ENCODE measurements at places on chromosomes 1 and 21. TPM values are rescaled to one million over a fixed set of nuclear protein-coding genes. Genes with fewer than 3 reads are reported as not detected.
A peak's percentile ranks its signal among the peaks of the same experiment; 100 is the strongest.

- no peak for DNase-seq
Measured at GRCh38 chr1:203516184-203516583, 22.2 kb downstream of the OPTC start.

- DNase-seq = no peak
Measured at GRCh38 chr1:43821471-43821870, 112.1 kb upstream of the ARTN start.

- DNase-seq = peak; percentile 23
Measured at GRCh38 chr21:39849014-39849655, 18.1 kb upstream of the PCP4 start.

EXO1 gene
- 1.2 TPM for total RNA-seq

DNA sequence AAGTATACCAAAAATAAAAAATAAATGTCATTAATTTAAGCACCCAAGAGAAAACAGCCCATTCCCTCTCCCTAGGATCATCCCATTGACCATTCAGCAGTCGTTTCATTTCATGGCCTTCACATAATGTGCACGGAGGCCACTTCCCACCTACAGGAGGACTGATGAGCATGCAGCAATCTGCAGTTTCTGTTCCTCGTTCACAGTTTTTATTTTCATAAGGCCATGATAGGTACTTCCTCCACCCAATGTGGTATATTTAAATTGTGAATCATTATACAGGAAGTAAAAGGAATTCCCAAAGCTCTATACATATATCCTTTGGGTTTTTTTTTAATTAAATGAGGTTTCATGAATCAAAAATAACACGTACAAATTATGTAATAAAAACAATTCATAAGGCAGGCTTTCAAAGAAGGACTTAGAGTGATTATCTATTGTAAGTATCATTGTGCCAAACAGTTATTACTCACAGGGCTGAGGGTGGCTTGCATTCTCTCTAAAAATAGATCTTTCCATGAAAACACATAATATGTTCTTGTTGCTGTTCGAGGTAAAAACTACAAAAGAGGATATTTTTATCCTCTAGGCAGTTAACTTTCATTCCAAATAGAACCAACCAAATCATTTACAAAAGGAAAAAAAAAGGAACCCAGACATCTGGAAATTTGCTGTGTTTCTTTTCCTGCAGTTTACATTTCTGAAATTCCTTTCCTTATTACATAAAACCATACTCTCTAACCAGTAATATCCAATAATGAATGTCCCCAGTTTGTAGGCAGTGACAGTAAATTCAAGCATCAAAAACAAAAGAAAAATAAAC is 27.5 kb upstream of the SLC44A3 start:
- DNase-seq = peak; percentile 61

- peak; percentile 50 for DNase-seq
Measured at GRCh38 chr21:41065539-41065938, 102.4 kb upstream of the BACE2 start.

DNA sequence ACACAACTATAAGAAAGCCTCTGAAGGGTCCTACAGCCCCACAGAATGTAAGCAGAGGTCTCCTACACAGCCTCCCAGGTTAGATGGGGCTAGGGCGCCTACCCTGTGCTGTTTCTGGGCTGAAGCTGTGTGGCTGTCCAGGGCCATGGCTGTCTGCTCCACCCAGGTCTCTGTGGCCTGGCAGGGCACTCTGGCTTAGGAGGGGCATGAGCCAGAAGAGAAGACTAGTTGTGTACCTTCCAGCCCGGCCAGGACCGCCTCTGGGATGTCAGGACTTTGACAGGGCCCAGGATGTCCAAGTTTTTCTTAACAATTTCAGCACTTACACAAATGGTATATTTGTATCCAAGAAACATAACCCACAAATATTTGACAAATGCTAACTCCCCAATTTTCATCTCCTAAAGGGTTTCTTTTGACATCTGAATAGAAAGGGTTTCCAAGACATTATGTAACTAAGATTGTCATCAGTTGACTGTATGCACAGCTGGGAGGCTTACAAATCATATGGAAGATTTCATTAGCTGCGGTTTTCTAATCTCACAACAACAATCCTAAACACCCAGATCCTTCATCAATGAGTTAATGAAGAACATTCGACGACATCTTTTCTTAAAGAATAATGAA is 80.5 kb downstream of the HSF2BP start:
- DNase-seq = no peak

NOTCH2 gene
- total RNA-seq = 166 TPM

GRCh38 chr1:174190691-174191199 is 31.4 kb downstream of the RABGAP1L start:
- no peak for DNase-seq

CFAP107 gene
- total RNA-seq = not detected

- no peak for DNase-seq
Measured at GRCh38 chr1:25522031-25522655, 21.3 kb upstream of the LDLRAP1 start.

IGSF9 gene
- 3.4 TPM for total RNA-seq

PCP4L1 gene
- total RNA-seq = 8.2 TPM

HTR1D gene
- total RNA-seq = 1.4 TPM

DNA sequence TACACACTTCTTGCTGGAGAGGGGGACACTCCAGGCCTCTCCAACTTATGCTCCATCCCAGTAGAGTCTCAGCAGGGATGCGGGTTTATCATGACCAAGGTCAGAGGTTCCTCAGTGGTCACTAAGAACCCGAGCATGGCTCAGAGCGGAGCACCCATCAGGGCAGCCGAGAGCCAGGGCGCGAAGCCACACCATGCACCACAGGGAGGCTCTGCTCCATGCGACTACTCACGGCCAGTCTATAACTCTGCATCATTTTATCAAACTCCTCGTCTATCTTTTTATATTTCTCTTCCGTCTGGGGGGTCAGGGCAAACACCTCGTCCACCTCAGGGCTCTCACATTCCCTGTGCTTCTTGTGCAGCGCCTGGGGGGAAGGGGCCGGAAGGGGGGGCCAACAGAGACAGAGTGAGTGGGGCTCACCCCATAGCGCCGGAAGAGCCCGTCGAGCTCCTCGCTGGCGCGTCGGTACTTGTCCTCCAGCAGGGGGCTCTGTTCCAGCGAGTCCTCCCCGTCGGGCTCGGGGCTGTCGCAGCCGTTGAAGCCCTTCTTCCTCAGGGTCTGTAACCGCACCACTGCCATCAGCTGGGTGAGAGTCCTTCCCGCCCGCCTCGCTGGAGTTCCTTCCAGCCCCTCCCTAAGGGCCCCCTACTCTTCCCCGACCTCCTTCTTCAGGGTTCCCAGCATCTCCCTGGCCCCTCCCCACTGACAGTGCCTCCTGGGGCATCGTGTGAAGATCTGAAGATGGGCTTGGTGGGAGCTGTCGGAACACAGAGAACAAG is 20.0 kb downstream of the MEF2D start:
- no peak for DNase-seq

- DNase-seq = no peak
Measured at GRCh38 chr1:107291987-107292386, 151.1 kb downstream of the NTNG1 start.

MIXL1 gene
- total RNA-seq = 1.4 TPM

DNA sequence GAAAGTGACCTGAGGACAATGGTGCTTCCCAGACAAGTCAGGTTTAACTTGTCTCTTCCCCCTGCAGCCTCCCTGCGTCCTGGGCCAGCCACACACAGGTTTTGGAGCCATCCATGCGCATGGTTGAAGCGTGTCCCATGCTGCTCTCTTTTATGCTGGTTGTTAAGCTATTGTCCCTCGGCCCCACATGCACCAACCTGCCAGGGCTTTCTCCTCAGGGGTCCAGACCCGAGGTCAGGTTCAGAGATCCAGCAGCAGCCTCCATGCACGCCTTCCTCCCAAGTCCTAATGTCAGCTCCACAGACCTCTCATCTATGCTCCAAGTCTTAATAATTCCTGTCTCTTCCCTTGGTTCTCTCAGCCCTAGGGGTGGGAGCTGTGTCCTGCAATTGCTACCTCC is 1.6 kb downstream of the ABCA4 start:
- no peak for DNase-seq

DNA sequence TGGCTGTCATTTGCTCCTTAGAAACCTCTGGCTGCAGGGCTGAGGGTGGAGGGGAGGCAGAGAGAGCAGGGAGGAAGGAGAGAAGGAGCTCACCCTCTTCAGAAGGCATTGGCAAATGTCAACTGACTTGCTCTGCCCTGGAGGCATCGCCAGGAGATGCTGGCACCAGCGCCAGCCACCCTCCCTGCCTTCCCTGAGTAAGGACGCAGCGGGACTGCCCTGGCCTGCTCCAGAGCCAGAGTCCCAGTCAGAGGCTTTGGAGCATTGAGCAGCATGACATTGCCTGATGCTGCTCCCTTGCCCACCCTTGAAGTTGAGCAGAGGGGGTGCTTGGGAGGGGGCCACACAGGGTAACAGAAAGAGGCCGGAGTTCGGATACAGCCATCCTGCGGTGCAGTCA is 62.3 kb downstream of the DISP3 start:
- no peak for DNase-seq

DMBX1 gene
- total RNA-seq = 1.4 TPM

HOOK1 gene
- 6.3 TPM for total RNA-seq

C1orf141 gene
- 2.6 TPM for total RNA-seq

AUNIP gene
- total RNA-seq = 1.4 TPM

DNA sequence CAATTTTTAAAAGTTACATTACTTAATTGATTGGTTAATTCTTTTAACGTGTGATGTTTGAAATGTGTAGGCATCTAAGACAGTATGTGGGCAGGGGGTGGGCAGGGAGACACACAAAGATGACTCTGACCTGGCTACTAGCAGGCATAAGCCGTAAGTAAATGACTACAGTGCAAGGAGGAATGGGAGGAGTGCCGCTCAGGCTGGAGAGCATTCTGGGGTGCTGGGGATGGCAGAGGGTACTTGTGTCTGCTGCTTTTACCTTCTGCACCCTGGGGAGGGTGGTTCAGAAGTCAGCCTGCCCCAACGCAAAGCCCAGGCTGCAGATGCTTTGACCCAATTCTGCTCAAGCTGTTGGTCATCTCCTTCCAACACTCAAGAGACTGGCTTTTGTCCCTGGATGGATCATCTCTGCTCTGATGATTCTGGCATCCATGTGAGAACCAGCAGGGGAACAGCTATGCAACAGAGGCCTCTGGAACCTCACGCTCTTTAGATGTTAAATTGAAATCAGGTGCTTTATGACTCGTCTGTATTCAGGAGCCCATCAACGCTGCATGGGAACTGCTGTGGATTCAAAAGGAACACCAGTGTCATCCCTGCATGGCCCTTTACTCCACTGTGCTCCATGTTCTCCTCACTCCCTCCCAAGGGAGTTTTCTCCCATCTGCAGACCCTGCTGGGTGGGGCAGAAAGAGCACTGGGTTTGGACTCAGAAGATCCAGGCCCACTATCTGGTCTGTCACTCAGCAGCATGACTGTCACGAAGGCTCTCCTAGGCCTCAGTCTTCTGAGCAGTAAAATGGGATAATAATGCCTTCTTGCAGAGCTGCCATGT is 78.8 kb downstream of the FAM78B start:
- no peak for DNase-seq

DNA sequence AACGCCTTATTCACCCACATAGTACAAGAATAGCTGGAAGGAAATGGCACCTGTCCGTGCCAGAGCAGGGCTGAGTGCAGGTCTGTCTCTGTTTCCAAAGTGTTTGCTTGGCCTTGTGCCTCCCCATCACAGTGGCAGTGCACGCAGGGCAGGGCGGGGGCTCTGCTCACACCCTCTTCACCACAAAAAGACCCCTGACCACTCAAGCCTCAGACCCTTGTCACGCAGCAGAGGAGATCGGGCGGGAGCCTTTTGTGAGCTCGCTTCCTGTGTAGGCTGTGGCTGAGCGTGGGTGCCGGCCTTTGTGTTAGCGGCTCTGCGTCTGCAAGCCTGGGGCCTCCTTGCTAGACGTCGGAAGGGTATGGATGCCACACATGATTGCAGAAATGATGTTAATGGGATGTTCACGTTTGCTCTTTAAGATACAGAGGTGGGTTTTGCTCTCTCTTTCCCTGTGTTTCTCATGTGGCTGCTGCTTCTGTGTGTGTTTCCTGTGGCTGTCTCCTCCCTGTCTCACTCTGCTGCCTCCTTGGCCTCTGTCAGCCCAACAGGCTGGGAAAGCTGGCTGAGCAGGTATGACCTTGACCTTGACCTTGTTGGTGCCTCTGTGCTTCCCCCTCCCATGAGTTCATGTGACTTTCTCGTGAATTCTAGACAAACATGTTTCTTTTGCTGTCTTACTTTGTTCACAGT is 45.4 kb downstream of the S100B start:
- no peak for DNase-seq

DNA sequence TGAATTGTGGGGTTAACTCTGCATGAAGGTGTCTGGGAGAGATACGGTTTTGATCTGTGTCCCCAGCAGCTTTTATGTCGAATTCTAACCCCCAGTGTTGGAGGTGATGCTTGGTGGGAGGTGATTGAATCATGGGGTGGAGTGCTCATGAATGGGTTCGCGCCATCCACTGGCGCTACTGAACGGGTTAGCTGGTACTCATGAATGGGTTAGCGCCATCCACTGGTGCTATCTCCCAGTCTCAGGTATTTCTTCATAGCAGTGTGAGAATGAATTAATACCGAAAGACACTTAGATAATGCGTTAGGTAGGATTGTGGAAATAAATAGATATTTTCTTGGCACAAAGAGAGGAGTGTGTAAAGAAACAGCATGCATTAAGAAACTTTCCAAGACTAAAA is 32.9 kb upstream of the CLDN8 start:
- DNase-seq = no peak

GRCh38 chr1:17893891-17894631 is 138.9 kb downstream of the ACTL8 start:
- DNase-seq = no peak

DNA sequence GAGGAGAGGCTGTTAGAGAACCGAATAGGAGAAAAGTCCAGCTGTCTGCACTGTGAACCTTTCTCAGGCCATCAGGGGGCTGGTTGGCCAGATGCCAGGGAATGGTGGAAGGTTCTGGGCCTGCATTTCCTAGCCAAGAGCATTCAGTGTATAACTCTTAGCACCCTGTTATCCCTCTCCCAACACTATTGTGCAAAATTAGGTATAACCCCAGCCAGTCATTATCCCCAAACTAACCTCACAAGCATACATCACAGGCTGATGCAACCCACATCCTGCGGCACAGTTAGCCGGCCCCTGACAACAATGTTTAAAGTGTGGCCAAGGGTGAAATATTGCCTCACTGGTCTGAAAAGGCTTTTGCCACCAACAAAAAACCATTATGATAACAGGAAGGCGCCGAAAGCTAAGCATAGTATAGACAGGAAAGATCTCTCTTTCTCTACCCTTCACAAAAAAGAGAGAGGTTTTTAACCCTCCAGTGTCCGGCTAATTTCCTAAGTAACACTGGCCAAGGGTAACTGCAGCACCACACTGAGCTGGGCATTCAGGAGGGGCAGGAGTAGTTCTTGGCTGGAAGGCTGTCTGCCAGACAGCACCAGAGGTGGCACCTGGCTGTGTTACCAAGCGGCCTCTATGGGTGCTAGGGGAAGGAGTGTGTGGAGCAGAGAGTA is 77.3 kb upstream of the BCAR3 start:
- DNase-seq = peak; percentile 13

GRCh38 chr1:186848509-186849130 is 19.9 kb downstream of the PLA2G4A start:
- no peak for DNase-seq

DNA sequence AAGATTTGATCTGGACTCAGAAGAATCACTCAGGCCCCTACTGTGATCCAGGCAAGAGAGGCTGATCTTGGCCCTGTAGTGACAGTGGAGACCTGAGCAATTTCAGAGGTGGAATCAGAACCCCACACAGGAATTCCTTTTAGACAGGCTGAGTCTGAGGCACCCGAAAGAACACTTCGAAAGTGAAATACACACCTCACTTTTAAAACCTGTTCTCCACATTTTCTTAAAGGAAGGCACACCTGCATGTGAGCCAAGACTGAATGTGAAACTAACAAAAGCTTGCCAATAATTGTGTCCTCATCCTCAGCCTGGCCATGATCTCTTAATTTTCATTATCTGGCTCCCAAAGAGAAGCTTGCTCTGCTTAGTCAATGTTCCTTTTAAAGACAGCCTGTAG is 32.2 kb downstream of the SIPA1L2 start:
- DNase-seq = no peak
